Choroid plexus epithelial cell (primary cell): ENCODE measurements at places on chromosomes 7 and 10.

DNA sequence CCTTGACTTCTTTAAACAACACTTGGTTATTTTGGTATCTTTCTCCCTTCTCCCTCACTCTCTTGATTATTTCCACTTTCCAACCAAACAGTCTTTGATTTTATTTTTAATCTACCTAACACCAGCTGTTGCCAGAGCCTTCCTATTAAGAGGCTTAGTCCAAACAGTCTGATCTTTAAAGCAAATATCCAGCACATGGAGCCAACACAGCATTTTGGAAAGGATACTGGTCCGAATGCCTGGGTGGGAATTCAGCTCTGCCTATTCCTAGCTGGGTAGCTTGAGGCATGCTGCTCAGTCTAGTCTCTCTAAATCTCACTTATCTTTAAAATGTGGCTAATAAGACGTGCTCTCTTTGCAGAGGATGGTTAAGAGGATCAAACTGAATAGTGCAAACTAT is 129.3 kb downstream of the NRCAM start:
- DNase-seq, result no peak

DNA sequence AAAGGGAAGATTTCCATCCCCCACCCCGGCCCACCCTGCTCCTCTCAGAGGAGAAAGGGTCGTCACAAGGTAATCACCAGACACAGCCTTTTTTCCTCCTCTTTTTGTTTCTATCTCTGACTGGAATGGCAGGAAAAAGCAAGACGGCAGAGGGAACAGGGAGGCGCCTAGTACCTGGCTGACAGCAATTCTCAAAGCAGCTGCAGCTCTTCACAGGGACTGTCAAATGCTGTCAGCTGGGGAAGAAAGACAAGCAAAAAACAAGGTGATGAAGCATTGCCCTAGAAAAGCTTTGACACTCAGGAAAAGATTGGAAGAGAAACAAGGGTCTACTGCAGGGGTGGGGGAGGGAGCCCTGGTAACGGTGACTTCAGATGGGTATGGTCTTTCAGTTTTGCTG is 52.7 kb downstream of the GNA12 start:
- no peak for DNase-seq

DNA sequence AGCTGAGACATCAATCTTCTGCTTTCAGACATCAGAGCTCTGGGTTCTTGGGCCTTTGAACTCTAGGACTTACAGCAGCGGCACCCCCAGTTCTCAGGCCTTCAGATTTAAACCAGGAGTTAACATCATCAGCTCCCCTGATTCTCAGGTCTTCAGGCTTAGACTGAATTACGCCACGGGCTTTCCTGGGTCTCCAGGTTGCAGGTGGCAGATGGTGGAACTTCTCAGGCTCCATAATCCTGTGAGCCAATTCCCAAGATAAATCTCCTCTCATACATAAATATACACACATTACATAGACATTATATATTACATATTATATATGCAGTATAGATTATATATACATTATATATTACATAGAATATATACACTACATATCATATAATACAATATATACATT is 408.9 kb upstream of the AUTS2 start:
- DNase-seq, result no peak

DNA sequence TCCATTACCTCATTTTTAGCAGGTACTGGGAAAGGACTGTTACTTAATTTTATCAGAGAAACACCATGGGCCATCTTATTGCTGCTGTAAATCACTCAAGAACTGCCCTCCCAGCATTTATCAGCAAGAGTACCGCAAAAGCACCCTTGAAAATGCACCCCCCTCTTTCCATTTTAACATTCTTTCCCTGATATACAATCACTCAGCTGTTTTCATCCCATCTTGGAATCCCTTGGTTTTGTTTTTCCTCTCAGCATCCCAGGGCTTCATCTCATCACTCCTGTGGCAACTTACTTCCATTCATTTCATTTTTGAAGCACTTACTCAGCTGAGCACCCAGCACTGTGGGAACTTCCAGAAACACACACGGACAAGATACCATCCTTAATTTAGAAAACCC is 36.5 kb downstream of the RAPGEF5 start:
- no peak for DNase-seq

DNA sequence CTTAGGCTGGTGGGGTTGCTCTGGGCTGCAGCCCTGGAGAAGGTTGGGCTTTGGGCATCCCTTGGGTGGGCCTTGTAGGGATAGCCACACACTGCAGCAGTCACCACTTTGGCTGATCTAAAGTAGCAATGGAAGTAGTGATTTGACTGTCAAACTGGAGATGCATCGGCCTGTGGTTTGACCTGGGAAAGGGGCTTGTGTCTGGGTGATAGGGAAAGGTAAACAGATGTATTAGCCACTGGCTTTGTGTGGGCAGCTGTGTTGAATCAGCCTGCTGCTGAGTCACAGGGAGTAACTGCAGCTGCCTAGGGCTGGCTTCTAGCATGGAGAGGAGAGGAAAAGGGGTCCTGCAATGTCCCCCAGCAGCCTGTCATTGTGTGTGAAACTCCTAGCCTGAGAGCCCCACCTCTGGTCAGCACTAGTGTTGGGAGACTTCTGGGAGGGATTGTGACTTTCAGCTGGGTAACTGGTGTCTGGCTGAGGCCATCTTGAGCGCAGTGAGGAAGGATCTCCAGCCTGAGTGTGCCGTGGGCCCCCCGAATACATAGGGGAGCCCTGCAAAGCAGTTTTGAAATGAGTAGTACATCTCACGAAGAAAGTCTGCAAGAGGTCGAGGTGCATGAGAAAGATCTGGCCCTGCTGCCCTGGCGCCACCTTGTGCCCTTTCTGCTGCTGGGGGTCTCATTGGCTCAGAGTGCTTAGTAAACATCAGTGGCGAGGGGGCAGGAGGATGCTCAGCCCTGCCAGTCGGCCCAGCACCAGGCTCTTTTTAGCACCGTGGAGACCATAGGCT is 117.3 kb downstream of the FANK1 start:
- DNase-seq, result peak; percentile 80

- no peak for DNase-seq
Measured at GRCh38 chr7:128940494-128941322, 3.0 kb downstream of the IRF5 start.
